ENCODE measurements at places on chromosomes 5 and 9.

DNA sequence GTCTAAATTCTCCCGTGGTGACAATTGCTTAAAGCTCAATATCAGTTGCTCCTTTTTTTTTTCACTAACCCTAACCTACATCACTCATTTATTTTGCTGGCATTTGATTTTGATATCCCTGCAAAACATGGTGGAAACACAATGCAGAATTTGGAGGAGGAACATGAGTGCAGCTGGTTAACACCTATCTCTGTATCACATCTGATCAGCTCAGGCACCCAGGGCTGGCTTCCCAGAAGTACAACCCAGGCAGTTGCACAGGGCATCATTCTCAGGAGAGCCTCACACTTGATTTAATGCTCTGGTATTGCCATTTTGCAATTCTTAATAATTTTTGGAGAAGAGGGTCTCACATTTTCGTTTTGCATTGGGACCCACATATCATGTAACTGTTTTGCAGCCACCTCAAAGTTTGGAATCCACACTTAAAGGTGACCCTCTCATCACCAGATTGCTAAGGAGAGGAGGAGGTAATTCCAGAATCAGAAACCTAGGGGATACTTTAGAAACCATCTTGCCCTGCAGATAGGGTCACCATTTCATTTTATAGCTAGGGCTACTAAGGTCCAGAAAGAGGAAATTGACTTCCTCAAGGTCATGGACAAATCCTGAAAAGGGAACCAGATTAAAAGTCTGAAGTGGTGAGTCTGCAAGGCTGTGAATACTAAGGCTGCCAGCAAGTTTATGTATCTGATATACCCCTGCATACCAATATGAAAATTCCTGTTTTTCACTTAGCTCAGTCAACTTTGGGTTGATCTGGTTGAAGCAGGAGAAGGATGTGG is 19.3 kb upstream of the ADAM19 start:
- no peak for DNase-seq

- DNase-seq: no peak
These were observed 257.9 kb upstream of the NREP start for GRCh38 chr5:112014783-112015395.

DNA sequence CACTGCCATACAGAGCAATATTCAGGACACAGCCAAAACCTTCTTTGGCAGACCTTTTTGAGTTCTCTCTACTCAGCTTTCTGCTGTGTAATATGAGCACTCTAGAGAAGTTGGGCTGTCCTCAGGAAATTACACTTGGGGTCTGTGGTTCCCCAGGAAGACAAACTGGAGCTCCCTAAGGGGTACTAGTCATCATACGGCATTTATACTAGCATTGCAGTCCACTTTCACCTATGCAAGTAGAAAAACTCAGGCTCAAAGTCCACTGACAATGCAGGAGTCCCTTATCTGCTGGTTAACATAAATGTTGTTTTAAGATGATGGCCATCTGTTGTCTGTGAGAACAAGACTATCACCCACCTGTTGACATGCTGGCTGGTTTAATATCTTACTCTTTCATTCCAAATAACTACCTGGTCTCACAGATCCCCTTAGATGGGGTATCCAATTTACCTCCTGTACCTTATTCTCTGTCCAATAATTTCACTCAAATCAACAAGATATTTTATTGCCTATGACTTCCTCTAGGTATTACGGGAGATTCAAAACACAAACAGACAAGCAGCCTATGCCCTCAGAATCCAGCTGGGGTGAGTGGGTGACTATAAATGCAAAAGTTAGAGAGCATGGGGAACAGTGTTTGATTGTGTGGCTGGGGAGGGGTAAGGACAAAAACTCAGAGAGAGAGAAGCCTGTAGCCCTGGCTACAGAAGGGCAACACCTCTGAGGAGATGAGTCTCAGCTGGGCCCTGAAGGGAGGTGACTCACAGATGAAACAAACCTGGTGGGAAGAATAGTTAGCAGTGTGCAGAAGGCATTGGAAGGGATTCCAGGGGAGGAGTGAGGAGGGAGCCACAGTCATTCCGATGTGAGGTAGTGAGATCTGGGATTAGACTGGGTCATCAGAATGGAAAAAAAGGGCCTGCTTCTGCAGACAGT is 10.2 kb downstream of the DOCK8 start:
- DNase-seq: no peak

DNA sequence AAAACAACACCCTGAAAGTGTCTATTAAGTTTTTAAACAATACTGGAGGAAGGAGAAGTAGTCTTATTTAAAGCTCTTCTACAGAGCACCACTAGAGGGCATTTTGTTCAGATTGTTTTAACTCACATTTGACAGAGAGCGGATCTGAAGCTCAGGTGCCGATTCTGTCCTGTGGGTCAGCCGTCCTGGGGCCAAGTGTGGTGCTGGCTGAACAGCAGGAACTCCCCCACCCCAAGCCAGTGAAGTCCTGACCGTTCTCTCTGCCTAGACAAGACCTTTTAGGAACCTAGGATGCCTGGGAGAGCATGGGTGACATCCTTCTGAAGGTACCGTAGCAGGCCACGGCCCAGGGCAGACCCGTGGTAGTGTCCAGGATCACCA is 3.9 kb downstream of the EXOC3 start:
- peak; percentile 61 for DNase-seq

DNA sequence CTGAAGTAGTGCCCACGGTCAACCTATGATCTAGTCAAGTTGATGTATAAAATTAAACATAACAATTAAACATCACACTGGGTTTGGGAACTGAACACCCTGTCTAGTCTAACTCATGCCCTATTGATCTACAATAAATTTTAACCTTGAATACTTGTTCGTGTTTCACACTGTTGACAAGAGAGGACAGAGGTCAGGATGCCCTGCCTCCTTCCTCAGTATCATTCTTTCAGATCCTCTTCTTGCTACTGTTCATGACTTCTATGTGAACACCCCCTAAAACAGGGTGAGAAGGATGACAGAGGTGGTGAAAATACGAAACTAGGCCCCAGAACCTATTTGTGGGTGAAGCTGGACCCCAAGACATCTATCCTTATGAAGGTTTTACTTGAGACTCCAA is 8.1 kb upstream of the MAT2B start:
- DNase-seq: no peak

DNA sequence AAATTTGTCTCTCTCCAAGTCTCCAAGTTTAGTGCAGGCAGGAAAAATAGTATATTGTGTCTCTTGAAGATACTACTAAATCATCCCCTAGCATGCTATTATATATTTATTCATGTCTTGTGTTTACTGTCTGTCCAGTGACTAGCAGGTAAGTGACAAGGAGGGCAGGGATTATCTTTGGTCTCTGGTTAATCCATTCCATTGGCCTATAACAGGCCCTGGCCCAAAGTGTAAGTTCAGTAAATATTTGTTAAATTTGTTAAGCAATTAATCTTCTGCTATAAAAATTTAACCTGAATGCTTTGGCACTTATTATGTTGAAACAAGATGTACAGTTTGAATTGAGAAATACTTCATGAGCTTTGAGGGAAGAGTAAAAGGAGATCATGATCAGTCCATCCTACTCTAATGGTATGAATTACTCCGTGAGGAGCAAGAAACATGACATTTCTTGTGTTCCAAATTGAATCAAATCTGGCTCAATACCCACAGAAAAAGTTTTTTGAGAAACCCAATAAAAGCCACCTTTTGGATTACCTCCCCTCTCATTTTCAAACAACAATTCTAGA is 219.7 kb downstream of the DTWD2 start:
- DNase-seq: no peak

DNA sequence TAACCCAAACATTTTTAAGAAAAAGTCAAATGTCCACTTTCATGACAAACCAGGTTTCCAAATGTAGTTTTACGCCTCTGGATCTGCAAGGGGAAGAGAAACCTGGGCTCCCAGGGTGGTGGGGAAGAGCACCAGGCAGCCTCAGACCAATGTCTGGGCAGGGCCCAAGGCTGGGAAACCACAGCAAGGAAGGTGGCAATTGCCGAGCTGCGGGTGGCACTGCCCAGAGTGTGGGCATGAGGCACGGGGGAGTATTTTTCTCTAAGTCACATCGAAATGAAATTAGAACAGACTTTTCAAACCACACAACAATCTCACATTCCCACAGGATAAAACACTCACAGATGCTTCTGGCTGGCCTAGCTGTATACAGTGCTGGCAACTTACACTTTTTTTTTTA is 32.6 kb upstream of the RASGEF1C start:
- no peak for DNase-seq

Data from fibroblast of lung (primary cell).